HCT116 (cell line): ENCODE measurements at places on chromosomes 12 and 14. TPM values are rescaled to one million over a fixed set of nuclear protein-coding genes. Genes with fewer than 3 reads are reported as not detected.

The TRHDE gene
- total RNA-seq = 2.9 TPM

The TMEM30B gene
- 0.12 TPM for total RNA-seq

The ANG gene
- 5.8 TPM for total RNA-seq

The CDKN3 gene
- total RNA-seq = 62.5 TPM

The NKX2-1 gene
- 0.84 TPM for total RNA-seq

The MYO1H gene
- not detected for total RNA-seq

The CISTR gene
- not detected for total RNA-seq

The TCL1B gene
- not detected for total RNA-seq

The ZFYVE21 gene
- total RNA-seq = 31.3 TPM

The PPFIA2 gene
- not detected for total RNA-seq

The NELL2 gene
- 1.1 TPM for total RNA-seq

The RPGRIP1 gene
- not detected for total RNA-seq

The PABPN1 gene
- 184 TPM for total RNA-seq

The GATC gene
- total RNA-seq = 48.7 TPM

The SCN8A gene
- 7.1 TPM for total RNA-seq

The TAS2R42 gene
- not detected for total RNA-seq

The ZFHX2 gene
- 3.6 TPM for total RNA-seq

The KRT6C gene
- total RNA-seq = not detected

The CINP gene
- total RNA-seq = 49.1 TPM

The MYH7 gene
- total RNA-seq = not detected

The MYH6 gene
- not detected for total RNA-seq

The ARHGEF25 gene
- 3.6 TPM for total RNA-seq

The CELA1 gene
- not detected for total RNA-seq

The PLA2G1B gene
- 2.0 TPM for total RNA-seq

The CHGA gene
- total RNA-seq = not detected

The HPD gene
- 1.1 TPM for total RNA-seq

The CPM gene
- total RNA-seq = 5.3 TPM

The NPAS3 gene
- not detected for total RNA-seq

The PLEKHH1 gene
- 27.6 TPM for total RNA-seq

The KCNC2 gene
- not detected for total RNA-seq

The ARMH4 gene
- total RNA-seq = 1.7 TPM

The IRAK4 gene
- 6.9 TPM for total RNA-seq

The CLBA1 gene
- 14.8 TPM for total RNA-seq

The RGS6 gene
- 4.7 TPM for total RNA-seq

The DBX2 gene
- not detected for total RNA-seq

The B4GALNT3 gene
- 18.2 TPM for total RNA-seq

The PYGL gene
- 173 TPM for total RNA-seq

The FOXG1 gene
- not detected for total RNA-seq

The PARPBP gene
- total RNA-seq = 23.5 TPM

The ARID2 gene
- 30.5 TPM for total RNA-seq

The A2M gene
- total RNA-seq = 3.0 TPM

The PTPRO gene
- total RNA-seq = not detected

The RIMBP2 gene
- total RNA-seq = not detected

The KCNJ8 gene
- total RNA-seq = 0.17 TPM

The ABCD2 gene
- total RNA-seq = not detected

The CCDC38 gene
- total RNA-seq = 0.27 TPM
